Activated CD4-positive, alpha-beta T cell treated with anti-CD3 and anti-CD28 coated beads for 36 hours (primary cell): ENCODE measurements at places on chromosomes 1 and 21.

DNA sequence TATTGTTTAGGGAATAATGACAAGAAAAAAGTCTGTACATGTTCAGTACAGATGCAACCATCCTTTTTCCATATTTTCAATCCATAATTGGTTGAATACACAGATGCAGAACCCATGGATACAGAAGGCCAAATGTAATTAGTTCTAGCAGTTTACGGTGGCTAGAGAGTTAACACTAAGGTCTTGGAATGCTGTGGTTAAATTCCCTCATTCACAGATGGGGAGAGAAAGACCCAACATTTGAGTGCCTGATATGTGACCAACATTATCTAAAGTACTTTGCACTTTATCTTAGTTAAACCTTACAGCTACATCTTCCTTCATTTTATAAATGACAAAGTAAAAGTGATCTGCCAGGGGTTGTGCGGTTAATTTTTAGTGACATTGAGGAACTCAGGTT is 5.3 kb downstream of the SCMH1 start:
- no peak for DNase-seq

GRCh38 chr1:8040586-8040985 is 14.5 kb upstream of the ERRFI1 start:
- no peak for DNase-seq

DNA sequence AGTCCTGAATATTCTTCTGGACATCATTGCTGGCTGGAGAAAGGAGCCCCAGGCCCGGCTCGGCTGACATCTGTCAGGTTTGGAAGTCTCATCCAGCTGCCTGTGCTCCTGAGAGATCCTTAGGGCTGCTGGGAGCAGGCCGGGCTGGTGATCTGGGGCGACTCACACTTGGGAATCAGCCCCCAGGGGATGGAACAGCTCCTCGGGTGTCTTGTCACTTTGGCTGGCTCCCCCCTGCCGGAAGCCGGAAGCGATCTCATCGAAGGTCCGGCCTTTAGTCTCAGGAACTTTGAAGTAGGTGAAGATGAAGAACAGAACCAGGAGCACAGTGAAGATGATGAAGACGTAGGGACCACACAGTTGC is 31.8 kb downstream of the SLC2A1 start:
- no peak for DNase-seq

- no peak for DNase-seq
Observed at GRCh38 chr21:14270631-14271030, 54.7 kb downstream of the RBM11 start.

GRCh38 chr1:54547601-54548388 is at the start of gene ACOT11:
Gene ACOT11, plus strand, starts transcription at chr1:54548228. Its CDS starts 82 bp downstream, at chr1:54548310.
- DNase-seq, result no peak
